ENCODE measurements at places on chromosomes 7 and 10.

DNA sequence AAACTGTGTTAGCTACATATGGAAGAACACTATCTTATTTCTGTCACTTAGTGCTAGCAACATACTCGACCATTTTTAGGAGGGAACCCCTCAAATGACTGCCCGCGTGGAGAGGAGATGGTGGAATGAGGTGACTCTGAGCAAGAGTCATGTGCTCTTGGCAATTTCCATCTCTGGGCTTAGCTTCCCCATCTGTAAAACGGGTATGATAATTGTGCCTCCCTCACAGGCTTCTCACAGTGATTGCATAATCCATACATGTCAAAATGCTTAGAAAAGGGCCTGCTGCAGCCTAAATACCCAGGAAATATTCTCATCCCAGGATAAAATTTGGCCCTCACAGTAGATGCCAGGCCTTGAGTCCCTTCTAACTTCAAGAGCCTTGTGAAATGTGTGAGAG lies 86.6 kb downstream of the WDFY4 start:
- DNase-seq, result no peak

- DNase-seq, result no peak
Measured at GRCh38 chr7:121366852-121367431, 29.2 kb downstream of the FAM3C start.

GRCh38 chr10:94300042-94300441 lies 62.7 kb downstream of the NOC3L start:
- no peak for DNase-seq

GRCh38 chr7:8637322-8637721 lies 203.9 kb downstream of the NXPH1 start:
- DNase-seq, result no peak

All from activated CD8-positive, alpha-beta memory T cell treated with anti-CD3 and anti-CD28 coated beads, Interleukin-2, amount 50 U/mL, for 48 hours (primary cell).